ENCODE measurements at places on chromosomes 7 and 10. TPM values are rescaled to one million over a fixed set of nuclear protein-coding genes. Genes with fewer than 3 reads are reported as not detected.

The FAM25A gene
- total RNA-seq = not detected

The TLX1 gene
- total RNA-seq = not detected

The NUTM2B gene
- total RNA-seq = 0.35 TPM

The DKK1 gene
- total RNA-seq = not detected

The VWDE gene
- total RNA-seq = 35.3 TPM

The OR2A1 gene
- total RNA-seq = 0.10 TPM

The RADIL gene
- total RNA-seq = 9.8 TPM

The MOGAT3 gene
- total RNA-seq = not detected

The NPSR1 gene
- total RNA-seq = not detected

GRCh38 chr7:156380261-156380660, 260.3 kb upstream of the RNF32 start:
- no peak for DNase-seq

DNA sequence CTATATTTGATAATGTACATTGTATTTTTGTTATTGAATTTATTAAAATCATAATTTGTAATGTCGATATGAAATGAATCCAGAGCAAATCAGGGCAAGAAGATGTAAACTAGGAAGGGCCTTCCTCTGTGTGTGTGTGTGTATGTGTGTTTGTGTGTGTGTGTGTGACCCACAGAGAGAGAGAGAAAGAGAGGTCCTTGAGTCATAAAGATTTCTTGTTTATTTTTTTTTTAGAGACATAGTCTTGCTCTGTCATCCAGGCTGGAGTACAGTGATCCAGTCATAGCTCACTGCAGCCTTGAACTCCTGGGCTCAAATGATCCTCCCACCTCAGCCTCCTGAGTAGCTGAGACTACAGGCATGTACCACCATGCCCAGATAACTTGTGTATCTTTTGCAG, 50.7 kb downstream of the INPP5F start:
- DNase-seq = no peak

GRCh38 chr7:128167042-128167701, 73.9 kb upstream of the LEP start:
- peak; percentile 72 for DNase-seq

DNA sequence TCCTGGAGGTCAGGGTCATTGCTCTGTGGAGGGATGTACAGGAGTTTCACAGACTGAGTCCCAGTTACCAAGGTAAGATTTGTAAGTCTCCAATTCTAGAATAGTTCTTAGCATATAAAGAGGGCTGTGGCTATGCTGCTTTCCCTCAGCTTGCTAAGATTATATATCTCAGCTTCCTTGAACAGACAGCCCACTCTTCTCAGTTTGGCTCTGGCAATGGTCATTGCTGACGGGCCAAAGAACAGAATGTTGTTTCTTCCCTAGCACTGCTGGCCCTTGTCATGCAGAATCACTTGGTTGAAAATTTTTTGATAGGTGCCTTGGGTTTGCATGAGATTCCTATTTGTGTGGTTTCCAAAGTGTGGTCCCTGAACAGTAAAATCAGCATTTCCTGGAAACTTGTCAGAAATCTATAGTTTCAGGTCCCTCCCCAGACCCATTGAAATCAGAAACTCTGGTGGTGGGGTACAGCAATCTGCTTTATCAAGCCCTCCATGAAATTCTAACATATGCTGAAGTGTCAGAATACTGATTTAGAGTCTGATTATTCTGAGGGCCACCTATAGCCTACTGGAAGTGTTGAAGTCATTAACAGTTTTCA, 38.2 kb downstream of the NRBF2 start:
- DNase-seq = no peak

- DNase-seq = no peak
Measured at GRCh38 chr7:45662540-45663166, 88.5 kb downstream of the ADCY1 start.

DNA sequence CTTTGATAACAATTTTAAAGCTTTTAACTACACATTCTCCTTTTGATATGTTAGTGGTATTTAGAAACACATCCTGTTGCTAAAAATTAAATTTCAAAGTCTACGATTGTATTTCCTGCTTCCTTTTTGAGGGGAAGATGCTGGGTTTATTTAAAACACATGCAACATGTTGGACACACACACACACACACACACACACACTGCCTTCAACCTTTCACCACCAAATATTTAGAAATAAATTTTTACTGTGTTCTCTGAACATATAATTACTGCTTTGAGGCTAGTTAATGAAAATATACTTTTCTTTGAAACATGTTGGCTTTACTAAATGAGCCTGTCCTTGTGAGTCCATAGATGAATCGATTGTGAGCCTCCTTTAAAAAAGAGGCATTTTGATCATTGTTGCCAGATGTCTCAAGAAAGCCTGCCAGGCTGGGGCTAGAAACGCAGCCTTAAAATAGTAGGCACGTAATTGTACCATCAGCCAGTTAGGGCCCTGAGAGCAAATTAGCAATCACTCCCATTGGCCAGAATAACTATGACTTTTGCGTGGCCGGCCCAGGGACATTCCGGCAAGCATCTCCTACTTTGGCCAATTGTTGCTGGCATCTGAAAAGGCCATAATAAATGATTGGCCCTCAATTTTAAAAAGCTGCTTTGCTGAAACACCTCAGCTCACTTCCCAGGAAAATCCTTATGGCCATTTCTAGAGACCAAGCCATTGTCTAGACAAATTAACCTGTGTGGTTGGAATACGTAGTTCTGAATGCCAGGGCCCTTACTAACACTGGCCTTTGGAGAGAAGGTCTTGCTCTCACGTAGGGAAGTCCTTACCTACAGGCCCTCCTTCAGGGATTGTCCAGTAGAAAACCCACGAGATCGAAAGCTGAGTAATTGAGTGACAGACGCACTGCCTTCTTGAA, 9.9 kb upstream of the TEX36 start:
- no peak for DNase-seq

DNA sequence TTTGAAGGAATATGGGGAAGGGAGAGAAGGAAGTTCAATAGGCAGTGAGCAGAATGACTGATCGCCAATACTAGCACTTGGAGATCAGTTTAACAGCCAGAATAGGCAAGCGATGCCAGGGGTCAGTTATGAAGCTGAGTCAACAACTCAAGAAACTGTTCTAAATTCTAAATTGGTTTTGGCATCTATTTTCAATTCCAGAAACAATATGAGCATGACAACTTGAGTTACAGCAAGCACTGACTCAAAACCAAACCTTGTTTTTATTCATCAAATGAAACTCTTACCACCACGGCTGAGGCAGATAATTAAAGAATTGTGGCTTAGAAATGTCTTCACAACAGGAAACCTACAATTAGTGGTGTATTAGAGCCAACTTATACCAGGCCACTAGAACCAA, 180.5 kb upstream of the ASAH2 start:
- no peak for DNase-seq

DNA sequence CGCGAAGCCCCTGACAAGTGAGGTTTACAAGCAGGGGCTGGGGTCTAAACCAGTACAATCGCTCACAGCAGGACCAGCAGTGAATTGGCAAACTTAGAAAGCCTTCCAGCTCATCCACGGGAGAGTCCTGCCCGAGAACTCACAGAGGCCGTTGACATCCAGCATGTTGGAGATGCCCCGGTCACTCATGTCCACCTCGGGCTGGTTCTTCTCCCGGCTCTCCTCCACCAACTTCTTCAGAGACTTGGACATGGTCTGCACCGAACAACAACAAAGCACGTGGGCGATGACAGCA, 447 bp downstream of the RSU1 start:
- DNase-seq = no peak

DNA sequence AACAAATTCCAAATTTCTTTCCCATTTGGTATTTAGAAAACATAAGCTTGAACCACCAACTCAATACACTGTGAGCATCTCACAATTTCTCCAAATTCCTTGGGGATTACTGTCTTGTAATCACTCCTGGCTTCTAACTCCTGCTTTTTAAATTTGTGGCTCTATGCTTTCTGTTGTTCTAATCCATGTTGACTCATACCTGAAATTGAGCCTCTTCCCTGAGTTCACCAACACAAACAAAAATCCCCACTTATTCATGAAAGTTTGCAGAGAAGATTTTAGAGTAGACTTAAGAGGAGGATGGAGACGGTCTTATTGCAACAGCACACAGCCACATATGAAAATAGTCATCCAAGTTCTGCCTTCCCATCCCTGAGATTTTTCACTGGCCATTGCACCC, 252.5 kb downstream of the PTEN start:
- DNase-seq = no peak

DNA sequence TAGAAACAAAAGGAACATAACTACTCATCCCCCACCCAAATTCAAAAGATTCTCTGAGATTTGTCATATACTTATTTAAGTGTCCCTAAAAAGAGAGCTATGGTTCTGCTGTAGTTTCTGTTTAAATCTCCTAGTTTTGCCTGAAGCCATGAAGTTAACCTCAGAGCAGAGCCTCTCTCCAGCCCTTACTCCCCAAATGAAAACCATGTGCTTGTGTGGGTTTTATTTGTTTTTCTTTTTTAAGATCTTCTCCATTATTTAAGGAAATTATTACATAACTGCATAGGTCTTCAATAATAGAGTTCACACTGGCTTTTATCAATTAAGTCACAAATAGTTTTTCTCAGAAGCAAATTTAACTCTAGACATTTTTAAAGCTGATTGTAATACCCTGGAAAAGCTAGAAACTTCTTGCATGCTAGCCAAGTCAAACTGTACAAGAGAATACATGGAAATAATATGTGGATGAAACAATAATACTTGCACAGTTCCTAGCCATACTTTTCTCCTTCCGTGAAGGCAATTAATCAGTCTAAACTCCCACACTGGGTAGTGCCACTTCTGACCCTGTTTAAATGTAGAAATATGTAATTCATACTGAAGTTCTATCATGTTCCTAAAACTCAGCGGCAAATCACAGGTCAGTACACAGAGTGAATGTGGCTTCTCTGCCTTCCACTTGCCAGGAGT, 579.7 kb downstream of the SUGCT start:
- DNase-seq = no peak

- DNase-seq = peak; percentile 82
Measured at GRCh38 chr7:74275401-74275881, 13.8 kb upstream of the CLIP2 start.

GRCh38 chr7:129423700-129424410, 10.4 kb upstream of the STRIP2 start:
- DNase-seq = no peak

- no peak for DNase-seq
Measured at GRCh38 chr7:1818575-1819258, 148.6 kb downstream of the ELFN1 start.

DNA sequence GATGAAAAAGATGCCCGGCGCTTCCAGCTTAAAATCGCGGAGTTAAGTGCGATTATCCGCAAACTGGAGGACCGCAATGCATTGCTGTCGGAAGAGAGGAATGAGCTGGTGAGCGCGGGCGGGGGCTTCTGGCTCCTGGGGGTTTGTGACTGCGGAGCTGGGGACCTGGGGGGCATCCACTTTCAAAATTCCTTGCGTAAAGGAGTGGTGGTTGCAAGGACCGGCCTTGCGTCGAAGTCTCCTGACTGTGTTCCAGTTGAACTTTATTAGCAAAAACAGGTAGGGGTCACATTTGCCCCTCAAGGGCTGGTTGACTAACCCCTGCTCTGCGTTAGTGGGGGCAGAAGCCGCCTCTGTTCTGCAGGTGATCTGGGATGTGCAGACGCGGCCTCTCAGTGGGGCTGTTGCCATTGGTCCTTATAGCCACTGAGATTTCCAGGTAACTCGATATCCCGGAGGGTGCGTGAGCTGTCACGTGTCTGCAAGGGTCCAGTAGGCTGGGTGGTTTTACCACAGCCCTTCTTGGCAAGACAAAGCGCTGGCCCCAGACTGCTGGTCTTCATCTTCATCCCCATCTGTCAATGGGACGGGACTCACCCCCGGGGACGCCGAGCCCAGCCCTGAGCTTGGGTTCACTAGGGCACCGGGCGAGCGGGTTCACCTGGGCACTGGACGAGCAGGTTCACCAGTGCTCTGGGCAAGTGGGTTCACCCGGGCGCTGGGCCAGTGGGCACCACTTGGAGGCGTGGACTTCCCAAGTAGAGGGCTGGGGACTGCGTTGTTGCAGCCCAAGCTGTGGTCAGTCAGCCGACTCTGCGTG, 51.5 kb upstream of the DPYSL4 start:
- DNase-seq = peak; percentile 42

- DNase-seq = peak; percentile 46
Measured at GRCh38 chr7:155344270-155344617, 46.6 kb downstream of the INSIG1 start.

- no peak for DNase-seq
Measured at GRCh38 chr7:33039903-33040292, 22.7 kb downstream of the NT5C3A start.

DNA sequence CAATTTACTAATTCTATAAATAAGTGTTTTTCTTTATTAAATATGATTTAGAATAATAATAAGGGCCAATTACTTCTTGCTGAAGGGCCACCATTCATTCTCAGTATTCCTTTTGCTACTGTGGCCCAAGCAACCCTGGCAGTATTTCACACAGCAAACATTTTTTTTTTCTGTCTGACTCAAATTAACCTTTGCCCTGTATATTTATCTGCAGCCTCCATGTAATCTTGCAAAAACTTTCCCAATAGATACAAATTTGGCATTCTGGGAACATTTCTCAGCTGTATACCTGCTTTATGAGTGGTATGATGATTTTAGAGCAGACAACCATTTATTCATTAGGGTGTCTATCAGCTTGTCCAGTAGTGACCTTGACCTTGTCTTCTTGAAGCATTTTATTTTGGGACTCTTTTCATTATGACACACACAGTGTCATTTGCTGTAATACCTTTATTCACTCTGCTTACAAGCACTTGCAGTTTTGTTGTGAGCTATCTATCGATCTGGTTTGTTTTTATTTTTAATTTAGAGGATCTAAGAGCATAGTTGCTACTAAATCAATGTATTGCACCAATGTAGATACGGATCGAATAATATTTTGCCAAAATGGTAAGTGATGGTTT, 159.7 kb upstream of the PLXDC2 start:
- DNase-seq = no peak

Data from GM23338 (cell line).